Body of pancreas (tissue), 4 donors: ENCODE measurements at places on chromosomes 4 and X. TPM values are rescaled to one million over a fixed set of nuclear protein-coding genes. Genes with fewer than 3 reads are reported as not detected.

GRCh38 chr4:2583092-2583491, 46.6 kb downstream of the FAM193A start:
- no peak for DNase-seq

DNA sequence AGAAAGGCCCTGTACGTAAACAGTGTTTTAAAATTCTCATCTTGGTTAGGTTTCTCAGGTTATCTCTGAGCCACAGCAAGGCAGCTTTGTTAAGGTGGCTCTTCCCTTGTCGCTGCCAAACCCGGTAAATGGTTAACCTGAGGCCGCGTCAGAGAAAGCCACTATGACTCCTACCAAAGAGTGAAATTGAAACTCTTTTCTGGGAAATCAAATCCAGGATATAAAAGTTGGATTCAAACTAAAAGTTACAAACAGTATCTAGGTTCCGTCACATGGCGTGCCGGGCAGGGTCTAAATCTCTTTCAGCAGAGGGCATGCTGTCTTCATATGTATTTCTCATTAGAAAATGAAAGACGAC, 433 bp downstream of the MMAA start:
- DNase-seq = peak; percentile 93

GRCh38 chr4:105751718-105752299, 43.2 kb downstream of the GSTCD start:
- DNase-seq = no peak

DNA sequence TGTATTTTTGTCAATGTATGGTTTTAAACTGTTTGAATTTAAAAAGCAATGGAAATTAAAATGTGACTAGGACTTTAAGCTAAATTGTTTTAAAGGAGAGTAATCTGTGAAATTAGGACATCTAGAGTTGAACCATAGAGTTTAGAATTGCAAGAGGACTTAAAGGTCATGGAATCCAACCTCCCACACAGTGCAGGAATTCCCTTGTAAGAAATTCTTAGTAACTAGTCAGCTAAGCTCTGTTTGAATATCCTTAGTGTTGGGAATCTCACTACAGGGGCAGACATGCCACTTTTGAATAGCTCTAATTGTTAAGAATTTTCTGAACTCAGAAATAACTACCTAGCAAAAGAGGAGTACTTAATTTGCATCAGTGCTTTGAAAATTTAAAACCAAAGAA, 292.9 kb downstream of the IL1RAPL1 start:
- DNase-seq = no peak

MCF2 gene
- 0.78 TPM for total RNA-seq

- DNase-seq = no peak
Observed at GRCh38 chrX:140923118-140923517, 79.3 kb upstream of the SPANXB1 start.

DNA sequence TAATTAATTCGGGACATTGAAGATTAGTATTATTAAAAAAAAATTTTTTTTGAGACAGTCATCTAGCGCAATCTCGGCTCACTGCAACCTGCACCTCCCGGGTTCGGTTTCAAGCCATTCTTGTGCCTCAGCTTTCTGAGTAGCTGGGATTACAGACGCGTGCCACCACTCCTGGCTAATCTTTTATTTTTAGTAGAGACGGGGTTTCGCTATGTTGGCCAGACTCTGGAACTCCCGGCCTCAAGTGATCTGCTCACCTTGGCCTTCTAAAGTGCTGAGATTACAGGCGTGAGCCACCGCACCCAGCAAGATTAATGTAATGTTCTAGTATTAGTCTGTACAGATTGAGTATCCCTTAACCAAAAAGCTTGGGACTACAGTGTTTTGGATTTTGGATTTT, 32.7 kb downstream of the REST start:
- no peak for DNase-seq

- DNase-seq = no peak
Observed at GRCh38 chr4:141306331-141306730, 85.6 kb downstream of the ZNF330 start.

TNMD gene
- total RNA-seq = 0.99 TPM

GRCh38 chr4:6961496-6962210, 52.0 kb downstream of the TBC1D14 start:
- DNase-seq = no peak

- DNase-seq = no peak
Observed at GRCh38 chr4:88396681-88397080, 18.0 kb downstream of the HERC6 start.

NEUROG2 gene
- total RNA-seq = not detected

- no peak for DNase-seq
Observed at GRCh38 chrX:70001269-70001668, 48.5 kb downstream of the AWAT2 start.

SPANXB1 gene
- not detected for total RNA-seq

DNA sequence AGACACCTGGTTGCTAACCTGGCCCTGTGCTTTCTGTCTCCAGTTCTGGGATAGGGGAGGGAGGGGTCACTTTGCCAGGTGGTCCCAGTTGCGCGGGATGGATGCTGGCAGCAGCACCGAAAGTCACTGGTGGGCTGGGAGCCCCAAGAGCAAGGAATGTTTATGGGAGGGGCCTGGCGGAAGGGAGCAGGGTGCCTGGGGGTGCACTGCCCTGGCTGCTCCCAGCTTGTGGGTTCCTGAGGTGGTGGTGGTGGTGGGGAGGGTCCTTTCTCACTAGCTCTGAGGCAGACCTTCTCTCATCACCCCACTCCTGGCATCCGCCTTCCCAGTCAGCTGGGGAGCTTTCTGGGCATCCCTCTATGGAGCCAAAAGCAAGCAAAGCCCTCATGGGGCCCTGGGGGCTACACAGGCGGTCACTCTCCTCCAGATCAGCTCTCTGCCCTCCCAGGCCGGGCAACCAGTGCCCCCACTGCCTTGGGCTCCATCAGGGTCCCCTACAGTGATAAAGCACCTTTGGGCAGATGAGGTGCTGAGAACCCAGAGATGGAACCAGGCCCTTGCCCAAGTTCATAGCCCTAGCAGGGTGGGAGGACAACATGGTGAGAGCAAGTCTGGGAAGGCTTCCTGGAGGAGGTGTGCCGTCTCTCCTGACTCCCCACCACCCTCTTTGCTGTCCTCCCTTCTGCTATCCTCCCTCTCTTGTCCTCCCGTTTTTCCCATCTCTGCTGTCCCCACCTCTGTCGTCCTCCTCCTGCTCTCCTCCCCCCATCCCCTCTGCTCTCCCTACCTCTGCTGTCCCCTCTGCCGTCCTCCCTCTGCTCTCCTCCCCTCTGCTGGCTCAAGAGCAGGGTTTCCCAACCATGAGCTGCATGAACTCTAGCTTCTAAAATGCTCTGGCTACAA, 16.0 kb downstream of the FGFR3 start:
- DNase-seq = no peak

DNA sequence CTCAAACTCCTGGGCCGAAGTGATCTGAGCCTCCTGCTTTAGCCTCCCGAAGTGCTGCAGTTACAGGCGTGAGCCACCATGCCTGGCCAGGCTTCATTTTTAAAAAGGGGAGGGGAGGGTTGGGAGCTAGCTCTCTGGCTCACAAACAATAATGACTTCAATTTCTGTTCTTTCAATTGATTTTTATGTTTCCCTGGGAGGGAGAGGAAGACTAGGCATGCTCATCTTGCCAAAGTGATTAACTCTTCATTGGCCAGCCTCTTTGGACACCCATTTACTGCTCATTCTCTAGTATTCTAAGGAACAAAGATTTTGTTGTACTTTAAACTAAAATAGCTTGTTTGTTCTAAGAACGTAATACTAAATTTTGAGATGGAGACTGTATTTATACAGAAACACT, 43.4 kb upstream of the TRIM2 start:
- no peak for DNase-seq

GRCh38 chr4:99404595-99405287, 30.4 kb downstream of the ADH7 start:
- no peak for DNase-seq

NOX1 gene
- not detected for total RNA-seq

DNA sequence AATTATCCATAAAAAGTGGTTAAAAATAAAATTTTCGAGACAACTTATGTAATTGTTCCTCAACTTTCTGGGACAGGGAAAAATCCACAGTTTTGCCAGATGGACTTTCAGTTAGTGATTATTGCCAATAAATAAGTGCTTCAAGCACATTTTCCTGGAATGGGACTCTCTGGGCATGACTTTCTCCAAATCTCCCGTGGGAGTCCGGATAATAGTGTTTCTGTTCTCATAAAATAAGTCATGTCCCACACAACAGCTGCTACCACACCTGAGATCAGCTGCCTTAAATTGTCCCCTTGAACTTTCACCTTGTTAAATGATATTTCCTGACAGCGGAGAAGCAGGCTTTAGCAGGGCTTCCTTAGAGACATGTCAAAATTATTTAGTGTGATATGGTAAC, 133.4 kb upstream of the NAP1L5 start:
- no peak for DNase-seq

GRCh38 chr4:21744046-21744445, 204.5 kb downstream of the KCNIP4 start:
- no peak for DNase-seq

GRCh38 chrX:10015723-10016518, 48.8 kb downstream of the CLDN34 start:
- peak; percentile 43 for DNase-seq

DNA sequence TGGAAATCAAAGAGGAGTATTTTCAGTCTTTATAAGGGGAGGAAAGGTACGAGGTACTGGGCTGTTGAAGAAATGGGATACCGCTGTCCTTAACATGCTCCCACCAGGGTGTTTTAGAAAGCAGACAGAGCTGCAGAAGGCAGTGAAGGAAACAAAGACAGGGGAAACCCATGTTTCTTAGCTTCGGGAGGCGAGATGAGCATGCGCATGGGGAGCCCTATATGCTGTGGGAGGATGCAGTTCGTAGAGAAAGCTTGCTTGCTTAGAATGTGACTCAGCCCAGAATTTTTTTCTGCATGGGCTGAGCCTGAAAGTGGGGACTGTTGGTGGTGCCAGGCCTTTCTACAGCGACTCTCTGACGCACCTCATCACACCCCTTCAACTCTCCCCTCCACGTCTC, 28.8 kb upstream of the SCOC start:
- peak; percentile 34 for DNase-seq

IL15 gene
- 2.1 TPM for total RNA-seq

KIAA1210 gene
- not detected for total RNA-seq

HNRNPH2 gene
- 24.1 TPM for total RNA-seq

GRCh38 chr4:108561116-108561515, 59.3 kb upstream of the RPL34 start:
- no peak for DNase-seq

- peak; percentile 10 for DNase-seq
Observed at GRCh38 chrX:150364347-150365050, 1.4 kb downstream of the MAMLD1 start.

DNA sequence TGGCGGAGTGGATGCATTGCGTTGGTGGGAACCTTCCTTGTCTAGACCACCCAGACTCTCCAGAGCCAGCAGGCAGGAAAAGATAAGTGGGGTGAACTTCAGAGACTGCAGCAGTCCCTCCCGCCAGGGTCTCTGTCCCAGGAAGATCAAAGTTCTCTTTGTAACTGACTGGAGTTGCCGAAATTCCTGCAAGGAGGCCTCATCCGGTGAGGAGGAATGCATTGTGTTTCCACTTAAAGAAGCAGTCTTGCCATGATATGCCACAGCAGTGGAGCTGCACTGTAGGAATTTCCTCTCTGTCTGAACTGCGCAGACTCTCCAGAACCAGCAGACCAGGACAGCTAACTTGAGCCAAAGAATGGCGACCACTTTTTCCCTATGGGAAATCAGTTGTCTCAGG, 1190.4 kb downstream of the TECRL start:
- DNase-seq = no peak

DNA sequence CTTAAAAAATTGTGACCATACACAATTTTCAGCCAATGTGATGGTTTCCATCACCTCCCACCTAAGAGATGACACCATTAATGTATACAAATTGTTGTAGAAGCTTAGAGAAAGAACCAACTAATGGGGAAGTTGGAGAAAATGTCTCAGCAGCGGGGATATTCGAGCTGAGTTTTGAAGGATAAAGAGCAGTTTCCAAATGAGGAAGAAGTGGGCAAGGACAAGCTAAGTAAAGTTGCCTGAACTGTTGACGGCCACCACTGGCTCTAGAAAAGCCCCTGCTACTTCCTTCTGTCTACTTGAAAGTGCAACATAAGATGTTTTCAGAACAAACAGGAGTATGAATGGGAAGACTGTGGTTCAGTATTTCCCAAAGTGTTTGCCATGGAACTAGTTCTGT, 92.0 kb downstream of the CHRNA9 start:
- DNase-seq = no peak

GRCh38 chr4:74675673-74676279, 118.5 kb downstream of the BTC start:
- DNase-seq = peak; percentile 42

GRCh38 chrX:40169193-40170101, 71.7 kb upstream of the BCOR start:
- DNase-seq = peak; percentile 63

- no peak for DNase-seq
Observed at GRCh38 chr4:153595894-153596601, 88.0 kb upstream of the TLR2 start.

UGT2B15 gene
- total RNA-seq = 14.0 TPM

TEX13C gene
- total RNA-seq = not detected

DNA sequence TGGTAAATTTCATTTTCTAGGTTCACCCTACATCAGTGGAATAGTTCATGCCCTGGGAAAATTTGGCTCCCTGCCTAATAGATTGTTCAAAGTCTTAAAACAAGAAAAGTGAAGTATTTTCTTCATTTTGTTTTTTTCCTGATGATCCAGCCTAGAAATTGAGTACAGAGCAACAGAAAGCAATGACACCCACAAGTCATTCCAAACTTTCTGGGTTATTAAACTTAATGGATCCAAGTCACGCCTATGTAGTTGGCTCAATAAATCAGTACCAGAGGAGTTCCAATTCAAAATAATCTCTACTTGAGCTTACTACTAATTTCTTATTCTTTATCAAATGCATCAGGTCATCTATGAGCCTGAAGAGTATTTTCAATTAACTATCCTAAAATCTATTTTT, 937.6 kb upstream of the SLIT2 start:
- no peak for DNase-seq

TGIF2LX gene
- not detected for total RNA-seq

DNA sequence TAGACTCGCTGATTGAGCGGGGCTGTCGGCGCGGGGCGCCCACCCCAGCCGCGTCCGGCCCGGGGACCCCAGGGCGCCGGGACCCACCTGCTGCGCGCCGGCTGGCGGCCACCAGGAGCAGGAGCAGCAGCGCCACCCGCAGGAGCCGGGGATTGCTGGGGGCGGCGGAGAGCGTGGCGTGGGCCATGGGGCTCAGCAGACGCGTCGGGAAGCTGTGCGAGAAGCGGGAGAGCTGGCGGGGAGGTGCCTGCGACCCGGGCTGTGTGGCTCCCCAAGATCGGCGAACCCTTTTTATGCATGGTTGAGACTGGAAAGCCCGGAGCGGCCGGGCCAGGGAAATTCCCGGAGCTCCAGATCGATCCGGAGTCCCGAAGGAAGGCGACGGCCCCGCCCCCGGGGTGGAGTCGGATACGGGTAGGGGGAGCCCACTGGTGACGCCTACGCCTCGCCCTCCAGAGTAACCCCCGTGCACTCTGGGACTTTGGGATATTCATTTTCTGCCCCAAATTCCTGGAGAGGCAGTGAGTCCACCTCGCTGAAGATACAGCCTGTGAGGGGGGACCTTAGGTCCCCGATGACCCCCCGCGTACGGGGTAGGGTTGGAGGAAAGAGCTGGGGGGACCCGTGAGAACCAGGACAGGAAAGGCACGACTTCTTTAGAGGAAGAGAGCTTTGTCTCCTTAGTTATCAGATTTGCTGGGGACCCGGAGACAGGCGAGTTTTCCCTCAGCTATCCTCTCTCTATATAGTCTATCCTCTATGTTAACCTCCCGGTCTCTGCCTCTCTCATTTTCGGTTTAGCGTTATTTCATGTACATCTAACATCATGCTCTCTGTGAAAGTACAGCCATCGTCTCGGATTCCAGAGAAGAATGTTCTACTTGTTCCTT, at the start of gene CXCL3:
Gene CXCL3 (minus strand): TSS at position 265 of the 890 bp plus-strand sequence. CDS start 78 bp downstream, at position 187.
- peak; percentile 76 for DNase-seq

GRCh38 chr4:123397144-123398065, 810 bp downstream of the SPRY1 start:
- DNase-seq = peak; percentile 76

TMEM144 gene
- total RNA-seq = 13.0 TPM
